ENCODE measurements at places on chromosomes 3 and 15.

DNA sequence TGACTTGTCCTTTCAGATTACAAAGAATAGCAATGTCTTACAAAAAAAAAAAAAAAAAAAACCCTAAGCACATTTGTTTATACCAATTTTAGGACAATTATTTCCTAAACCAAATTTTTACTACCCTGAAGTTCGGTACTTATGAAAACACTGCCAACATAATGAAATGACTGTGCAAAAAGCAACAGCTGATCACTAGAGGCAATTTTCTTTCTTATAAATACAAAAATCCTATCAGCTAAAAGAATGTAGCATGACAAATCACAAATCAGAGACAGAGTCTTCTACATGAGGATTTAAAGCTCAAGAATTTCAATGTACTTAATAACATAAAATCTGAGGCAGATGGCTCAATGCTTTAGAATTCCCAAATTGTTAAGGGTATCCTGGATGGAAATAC is 191.8 kb downstream of the MAGI1 start:
- DNase-seq, result no peak

- DNase-seq, result no peak
Measured at GRCh38 chr3:187719628-187720336, 17.4 kb upstream of the RTP2 start.

- DNase-seq, result peak; percentile 1
Measured at GRCh38 chr3:52752045-52752660, 18.6 kb downstream of the NEK4 start.

GRCh38 chr3:38059591-38059990 is 20.6 kb downstream of the DLEC1 start:
- DNase-seq, result no peak

- peak; percentile 77 for DNase-seq
Measured at GRCh38 chr3:155093261-155093660, 13.1 kb downstream of the MME start.

DNA sequence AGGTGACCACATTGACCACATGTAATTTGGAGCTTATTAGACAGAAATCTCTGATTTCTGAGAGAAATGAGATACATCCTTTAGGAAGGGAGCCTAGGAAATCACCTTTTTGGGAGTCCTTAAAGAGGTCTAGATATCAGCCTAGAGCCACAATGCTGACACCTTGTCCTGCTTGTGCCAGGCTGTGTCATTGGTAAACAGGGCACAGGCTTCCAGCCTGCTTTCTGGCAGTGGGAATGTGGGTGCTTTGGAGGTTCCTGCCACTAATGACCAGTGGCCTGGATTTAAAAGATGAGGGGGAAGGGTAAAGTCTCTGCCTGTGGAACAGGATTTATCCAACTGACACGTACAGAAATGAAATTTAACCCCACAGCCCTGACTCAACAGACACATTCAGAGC is 169.8 kb upstream of the KBTBD8 start:
- DNase-seq, result no peak

GRCh38 chr3:124078953-124079911 is 87.3 kb upstream of the ROPN1 start:
- peak; percentile 61 for DNase-seq

- DNase-seq, result no peak
Measured at GRCh38 chr3:131329774-131330173, 51.8 kb upstream of the NUDT16 start.

- no peak for DNase-seq
Measured at GRCh38 chr3:136994772-136995516, 37.2 kb downstream of the IL20RB start.

DNA sequence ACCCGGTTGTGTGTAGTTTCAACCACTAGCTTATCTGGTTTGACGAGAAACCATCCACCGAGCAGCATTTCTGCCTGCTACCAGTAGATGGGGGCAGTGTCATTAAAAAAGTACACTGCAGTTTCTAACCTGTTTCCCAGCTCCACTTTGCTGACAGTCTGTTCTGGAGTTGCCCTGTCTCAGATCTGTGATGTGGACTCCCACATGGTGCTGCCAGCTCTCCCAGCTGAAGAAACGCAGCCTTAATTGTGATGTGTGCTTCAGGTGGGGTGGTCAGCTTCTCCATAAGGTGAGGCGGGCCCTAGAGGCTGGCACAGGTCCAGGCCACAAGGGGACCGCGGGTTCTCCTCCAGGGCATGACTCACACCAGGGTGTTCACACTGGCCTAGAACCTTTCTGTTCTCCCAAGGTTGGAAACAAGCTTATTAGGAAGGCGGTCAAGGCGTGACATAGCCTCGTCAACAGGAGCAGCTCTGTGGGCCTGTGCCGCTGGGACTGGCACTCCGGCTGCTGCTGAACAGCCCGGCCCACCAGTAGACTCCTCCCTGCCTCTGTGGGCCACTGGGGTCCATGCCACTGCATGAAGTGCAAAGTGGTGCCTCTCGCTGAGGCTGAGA is 2.9 kb upstream of the FAM43A start:
- peak; percentile 91 for DNase-seq
